ENCODE measurements at places on chromosomes 2 and 18.

- DNase-seq = no peak
These were observed 25.9 kb upstream of the RAPGEF4 start for GRCh38 chr2:172709566-172710291.

GRCh38 chr2:208359632-208359986 is 47.0 kb upstream of the PTH2R start:
- peak; percentile 79 for DNase-seq

GRCh38 chr2:171042253-171042969 is 113.4 kb downstream of the GORASP2 start:
- no peak for DNase-seq

DNA sequence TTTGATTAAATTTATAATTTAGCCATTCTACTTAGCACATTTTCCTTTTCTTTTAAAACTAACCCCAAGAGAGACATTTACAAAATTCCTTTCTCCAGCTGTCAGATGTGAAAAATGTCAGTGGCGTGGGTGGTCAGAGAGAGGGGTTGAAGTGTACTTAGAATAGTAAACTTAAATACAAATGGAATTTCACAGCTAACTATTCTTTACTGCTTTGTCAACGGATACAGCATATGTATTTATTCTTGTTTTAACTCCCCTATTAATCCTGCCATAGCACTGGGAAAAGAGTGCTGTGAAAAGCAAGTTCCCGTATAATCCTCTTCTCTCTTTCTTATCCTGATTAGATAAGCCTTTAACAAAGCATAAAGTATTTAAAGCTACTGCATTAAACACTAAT is 191.4 kb upstream of the CHAC2 start:
- no peak for DNase-seq

DNA sequence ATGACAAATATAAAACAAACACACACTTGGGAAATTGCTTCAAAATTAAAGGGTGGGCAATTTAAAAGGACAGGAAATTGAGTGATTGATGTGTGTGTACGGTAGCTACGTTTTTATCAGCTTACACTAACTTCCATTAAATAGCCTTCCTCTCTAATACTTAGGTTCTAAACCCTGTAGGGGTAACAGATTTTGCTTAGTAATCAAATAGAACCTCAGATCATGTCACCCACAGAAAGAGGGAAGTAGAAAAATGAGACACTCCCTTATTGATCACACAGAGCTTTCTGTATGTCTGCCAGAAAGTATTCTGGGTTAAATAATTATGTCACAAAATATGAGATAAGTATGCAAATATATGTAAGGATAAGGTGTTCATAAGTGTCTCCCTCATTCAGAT is 93.3 kb downstream of the ICA1L start:
- no peak for DNase-seq

DNA sequence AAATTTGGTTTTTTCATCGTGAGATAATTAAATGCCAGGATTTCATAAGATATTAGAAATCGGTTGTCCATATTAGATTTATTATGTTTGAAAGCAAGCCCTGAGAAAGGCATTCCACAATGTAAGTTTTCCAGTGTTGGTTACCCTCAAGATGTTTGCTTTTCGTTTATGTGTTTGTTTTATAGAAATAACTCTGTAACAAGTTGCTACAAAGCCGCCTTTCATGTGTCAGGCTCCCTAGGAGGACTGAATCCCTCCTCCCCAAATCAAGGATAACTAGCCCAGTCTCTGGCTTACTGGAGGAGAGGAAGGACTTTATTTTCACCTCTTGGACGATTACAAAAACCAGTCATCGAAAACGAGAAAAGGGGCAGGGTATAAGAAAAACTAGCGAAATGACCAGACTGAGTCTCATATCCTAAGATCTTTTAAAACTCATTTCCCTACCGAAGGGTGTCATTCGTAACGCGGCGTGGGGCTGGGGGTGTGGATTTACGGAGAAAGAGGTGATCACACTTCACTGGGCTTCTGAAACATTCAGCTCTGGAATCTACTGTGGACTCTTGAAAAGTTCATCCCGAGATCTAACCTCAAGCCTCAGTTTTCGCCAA is 1.0 kb upstream of the PEX13 start:
- no peak for DNase-seq
